Thyroid gland (tissue), 4 donors: ENCODE measurements at places on chromosomes 1 and 21.

DNA sequence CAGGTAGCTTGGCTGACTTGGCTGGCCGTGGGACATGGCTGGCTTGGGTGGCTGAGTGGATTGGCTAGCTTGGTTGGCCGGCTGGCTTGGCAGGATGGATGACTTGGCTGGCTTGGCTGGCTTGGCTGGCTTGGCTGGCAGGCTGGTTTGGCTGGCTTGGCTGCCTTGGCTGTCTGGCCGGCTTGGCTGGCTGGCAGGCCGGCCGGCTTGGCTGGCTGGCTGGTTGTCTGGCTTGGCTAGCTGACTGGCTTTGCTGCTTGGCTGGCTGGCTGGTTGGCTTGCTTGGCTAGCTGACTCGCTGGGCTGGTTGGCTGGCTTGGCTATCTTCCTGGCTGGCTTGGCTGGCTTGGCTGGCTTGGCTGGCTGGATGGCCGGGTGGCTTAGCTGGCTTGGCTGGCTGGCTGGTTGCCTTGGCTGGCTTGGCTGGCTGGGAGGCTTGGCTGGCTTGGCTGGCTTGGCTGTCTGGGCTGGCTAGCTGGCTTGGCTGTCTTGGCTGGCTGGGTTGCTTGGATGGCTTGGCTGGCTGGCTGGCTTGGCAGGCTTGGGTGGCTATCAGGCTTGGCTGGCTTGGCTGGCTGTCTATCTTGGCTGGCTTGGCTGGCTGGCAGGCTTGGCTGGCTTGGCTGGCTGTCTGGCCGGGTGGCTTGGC, 129.7 kb upstream of the FAM72C start:
- DNase-seq, result peak; percentile 3

DNA sequence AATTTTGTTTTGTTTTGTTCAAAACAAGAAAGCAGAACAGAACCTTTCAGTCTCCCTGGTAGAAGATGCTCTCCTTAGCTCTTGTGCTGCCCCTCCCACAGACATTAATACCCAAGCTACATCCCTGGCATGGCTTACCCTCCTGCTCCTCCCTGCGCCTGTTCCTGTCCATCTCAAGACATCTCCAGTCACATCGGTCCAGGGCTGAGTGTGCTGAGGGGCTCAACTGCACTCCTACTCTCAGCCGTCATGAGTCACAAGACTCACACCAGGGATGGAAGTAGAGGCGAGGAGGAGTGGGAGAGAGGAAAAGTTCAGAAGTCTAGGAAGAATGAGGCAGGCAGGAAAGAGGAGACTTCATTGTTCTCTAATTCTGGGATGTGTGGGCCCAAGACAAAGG, 9.2 kb upstream of the TACSTD2 start:
- no peak for DNase-seq

DNA sequence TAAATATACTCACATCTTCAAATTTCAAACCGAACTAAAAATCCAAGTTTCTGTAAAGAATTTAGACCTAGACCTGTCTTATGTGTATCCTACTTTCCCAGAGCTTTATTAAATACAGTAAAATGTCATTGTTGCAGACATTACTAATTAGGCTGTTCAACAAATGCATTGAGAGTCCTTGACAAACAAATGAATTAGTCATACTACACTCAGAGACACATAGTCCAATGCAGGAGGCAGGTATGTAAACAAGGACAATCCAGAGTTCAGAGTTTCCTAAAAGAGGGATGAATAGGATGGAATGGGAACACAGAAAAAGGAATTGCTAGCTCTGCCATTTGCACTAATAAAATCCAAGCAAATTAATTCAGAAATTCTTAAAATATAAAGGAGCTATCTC, 1.6 kb upstream of the EGLN1 start:
- no peak for DNase-seq

- DNase-seq, result no peak
These were observed 25.8 kb downstream of the FAM151A start for GRCh38 chr1:54597455-54598030.
